Umbilical cord (tissue), 2 donors: ENCODE measurements at places on chromosomes 16 and 17.

GRCh38 chr16:69465083-69465721 lies 40.8 kb downstream of the CYB5B start:
- DNase-seq: peak; percentile 48

DNA sequence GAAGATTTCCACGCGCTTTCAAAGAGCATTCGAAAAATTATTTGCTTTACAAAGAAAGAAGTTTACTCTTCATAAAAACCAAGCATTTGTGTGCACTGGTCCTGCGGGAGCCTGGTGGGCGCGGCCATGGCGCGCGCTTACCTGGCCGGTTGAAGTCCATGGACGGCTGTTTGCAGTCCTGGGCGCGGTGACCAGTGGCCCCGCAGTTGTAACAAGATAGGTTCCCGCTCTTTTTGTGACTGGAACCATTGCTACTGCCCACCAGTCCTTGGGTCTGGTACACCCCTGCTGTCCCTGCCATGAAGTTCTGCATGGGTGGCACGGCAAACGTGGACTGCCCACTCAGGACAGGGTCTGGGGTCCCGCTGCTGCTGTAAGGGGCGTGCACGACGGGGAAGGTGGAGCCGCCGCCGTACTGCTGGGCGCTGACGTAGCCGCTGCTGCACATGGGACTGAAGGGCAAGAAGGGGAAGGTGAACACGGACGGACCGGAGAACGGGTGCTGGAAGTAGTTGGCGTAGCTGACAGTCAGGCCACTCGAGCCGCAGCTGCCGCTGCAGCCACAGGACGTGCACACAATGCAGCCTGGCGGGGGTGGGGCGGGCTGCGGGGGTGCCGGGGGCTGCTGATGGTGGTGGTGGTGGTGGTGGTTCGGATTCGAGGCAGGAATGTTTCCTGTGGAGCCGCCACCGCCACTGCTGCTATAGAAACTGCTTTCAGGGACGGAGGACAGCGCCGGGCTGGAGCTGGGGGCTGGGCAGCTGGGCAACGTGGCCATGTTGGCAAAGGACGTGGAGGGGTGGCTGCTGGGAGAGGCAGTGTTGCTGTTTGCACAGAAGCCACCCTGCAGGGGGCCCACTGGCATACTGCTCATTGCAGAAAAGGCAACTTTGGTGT lies 19.5 kb downstream of the MAP1LC3B start:
- no peak for DNase-seq

- DNase-seq: no peak
These were observed 110.2 kb downstream of the HS3ST3A1 start for GRCh38 chr17:13491491-13491890.

DNA sequence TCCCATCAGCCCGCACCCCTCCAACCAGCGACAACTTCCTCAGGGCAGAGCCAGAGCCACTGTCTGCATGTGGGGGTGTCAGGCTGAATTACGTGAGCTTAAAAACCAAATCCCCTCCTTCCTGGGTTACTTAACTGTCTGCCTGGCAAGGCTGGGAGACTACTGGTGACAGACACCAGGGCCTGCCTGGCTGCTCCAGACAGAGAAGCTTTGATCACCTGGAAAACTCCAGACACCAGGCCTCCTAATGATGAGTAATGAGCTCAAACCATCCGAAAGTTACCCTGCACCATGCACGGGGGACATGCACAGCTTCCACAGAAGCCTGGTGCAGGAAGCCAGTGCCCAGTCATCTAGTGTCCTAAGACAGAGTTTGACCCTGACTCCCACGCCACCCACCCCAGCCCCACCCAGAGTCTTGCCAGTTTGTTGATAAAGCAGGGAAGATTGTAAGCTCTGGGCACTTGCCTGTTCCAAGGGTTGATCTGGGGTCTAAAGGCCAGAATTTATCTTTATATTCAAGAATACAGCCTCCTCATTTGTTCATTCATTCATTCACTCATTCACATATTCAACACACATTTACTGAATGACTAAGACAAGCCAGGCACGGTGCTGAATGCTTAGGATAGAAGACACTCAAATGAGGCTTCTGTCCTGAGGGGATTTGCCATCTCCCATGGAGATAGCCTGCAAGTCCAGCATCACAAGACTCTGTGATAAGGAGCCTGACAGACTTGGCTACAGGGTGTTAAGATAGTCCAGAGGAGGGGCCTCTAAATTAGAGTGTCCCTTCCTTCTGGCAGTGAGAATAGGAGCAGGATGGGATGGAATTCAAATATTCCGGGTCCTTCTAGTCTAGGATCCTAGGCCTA lies 7.2 kb upstream of the CCDC182 start:
- DNase-seq: peak; percentile 26

- no peak for DNase-seq
These were observed 43.4 kb downstream of the SPOP start for GRCh38 chr17:49634485-49634860.

- DNase-seq: peak; percentile 95
These were observed 21.1 kb upstream of the TFAP4 start for GRCh38 chr16:4293822-4294457.

DNA sequence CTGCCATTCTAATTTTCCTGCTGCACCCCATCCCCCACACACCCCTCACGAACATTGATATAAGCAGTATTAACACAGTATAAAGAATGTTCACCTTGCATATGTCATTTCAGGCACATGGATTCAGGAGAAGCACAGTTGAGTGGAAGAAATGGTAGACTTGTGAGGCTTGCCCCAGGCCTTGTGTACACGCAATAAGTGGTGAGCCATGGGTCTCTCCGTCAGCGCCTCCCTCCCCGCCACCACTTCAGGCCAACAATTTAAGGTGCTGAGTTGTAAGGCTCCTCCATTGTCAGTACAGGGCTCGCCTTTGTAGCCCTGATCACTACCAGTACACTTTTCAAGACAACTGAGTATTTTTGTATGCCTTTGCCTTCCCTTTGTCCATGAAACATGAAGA lies 12.2 kb upstream of the CLEC18C start:
- DNase-seq: no peak

- no peak for DNase-seq
These were observed 261.1 kb downstream of the C16orf95 start for GRCh38 chr16:87056083-87056482.

- DNase-seq: no peak
These were observed 71.6 kb downstream of the PGS1 start for GRCh38 chr17:78449983-78450595.

- no peak for DNase-seq
These were observed 13.4 kb downstream of the FLOT2 start for GRCh38 chr17:28883967-28884702.

- no peak for DNase-seq
These were observed 214.4 kb upstream of the CACNG5 start for GRCh38 chr17:66620528-66620927.

DNA sequence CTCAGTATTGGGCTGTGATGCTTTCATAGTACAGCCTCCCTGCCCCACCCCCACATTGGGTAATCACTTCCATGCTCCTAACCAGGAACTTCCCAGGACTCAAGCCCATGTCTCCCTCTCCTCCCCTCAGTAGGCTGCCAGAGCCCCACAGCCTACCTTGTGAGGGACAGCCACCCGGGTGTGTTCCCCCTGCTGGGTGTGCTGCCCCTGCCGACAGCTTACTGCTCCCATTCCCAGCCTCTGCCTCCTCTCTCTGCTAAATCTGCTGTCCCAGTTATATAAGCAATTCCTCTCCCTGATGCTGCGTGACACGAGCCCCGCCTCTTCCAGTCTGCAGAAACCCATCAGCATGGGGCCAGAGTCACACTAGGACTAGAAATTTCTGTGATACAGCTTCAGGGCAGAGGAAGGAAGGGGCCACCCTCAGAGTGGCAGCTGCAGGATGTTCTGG lies at the start of gene RSKR:
RSKR (minus strand) TSS at position 255 of the 451 bp plus-strand sequence; CDS start at position 231, 24 bp downstream.
- DNase-seq: no peak

GRCh38 chr16:50260206-50261159 lies 5.9 kb upstream of the ADCY7 start:
- DNase-seq: no peak

GRCh38 chr17:9020096-9020823 lies 1.1 kb upstream of the NTN1 start:
- no peak for DNase-seq

DNA sequence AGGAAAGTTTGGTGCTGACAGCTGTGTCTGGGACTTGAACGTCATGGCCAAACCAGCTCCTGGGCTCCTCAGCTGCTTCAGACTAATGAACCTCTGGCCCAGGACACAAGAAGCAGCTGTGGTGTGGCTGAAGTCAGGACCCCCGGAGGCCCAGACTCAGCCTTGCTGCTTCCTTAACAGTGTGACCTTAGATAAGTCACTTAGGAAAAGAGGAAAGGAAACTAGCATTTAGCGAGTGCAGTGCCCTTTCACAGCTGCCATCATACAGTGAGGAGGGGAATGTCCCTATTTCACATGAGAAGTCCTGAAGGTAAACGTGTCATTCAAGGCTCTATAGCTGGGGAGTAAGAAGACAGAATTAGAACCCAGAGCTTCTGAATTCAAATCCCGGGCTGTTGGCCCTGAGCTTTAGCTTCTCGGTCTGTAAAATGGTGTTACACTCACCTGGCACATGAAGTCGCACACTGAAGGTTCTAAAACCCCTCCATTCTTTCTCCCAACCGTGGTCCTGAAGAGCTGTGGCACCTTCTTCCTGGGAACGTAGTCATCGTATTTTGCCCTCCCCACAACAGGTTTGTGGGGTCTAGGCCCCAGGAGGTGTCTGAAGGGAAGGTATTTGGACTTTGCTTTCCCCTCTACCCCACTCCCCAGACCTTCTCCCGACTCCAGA lies 910 bp upstream of the RAMP2 start:
- DNase-seq: no peak

GRCh38 chr17:37124821-37125173 lies 176.0 kb downstream of the AATF start:
- no peak for DNase-seq

DNA sequence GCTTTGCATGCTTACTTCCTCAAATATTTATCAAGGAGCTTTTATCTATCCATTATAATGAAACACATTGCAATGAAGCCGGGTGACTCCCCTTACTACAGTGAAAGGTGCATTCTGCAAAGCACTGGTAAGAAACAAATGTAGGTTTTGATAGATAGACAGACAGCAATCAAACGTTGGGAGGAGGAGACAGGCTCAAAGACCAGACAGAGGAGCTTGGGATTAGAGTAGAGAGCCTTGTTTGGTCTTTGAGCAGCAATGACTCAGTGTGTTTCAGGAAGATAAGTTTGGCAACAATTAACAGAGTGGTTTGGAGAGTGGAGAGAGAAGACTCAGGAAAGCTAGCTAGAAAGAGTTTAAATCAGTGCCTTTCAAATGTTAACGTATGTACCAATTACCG lies 68.8 kb downstream of the ZNF18 start:
- peak; percentile 11 for DNase-seq

GRCh38 chr16:11390573-11391495 lies 45.6 kb downstream of the RMI2 start:
- DNase-seq: no peak

- no peak for DNase-seq
These were observed 22.9 kb upstream of the ZFPM1 start for GRCh38 chr16:88430185-88430523.

- DNase-seq: no peak
These were observed 14.9 kb upstream of the MRPL38 start for GRCh38 chr17:75919611-75920010.

- no peak for DNase-seq
These were observed 8.8 kb upstream of the ABCA8 start for GRCh38 chr17:68963958-68964357.

GRCh38 chr17:80702315-80703141 lies 157.9 kb downstream of the RPTOR start:
- no peak for DNase-seq

- no peak for DNase-seq
These were observed 32.1 kb downstream of the TANC2 start for GRCh38 chr17:62998166-62998565.

DNA sequence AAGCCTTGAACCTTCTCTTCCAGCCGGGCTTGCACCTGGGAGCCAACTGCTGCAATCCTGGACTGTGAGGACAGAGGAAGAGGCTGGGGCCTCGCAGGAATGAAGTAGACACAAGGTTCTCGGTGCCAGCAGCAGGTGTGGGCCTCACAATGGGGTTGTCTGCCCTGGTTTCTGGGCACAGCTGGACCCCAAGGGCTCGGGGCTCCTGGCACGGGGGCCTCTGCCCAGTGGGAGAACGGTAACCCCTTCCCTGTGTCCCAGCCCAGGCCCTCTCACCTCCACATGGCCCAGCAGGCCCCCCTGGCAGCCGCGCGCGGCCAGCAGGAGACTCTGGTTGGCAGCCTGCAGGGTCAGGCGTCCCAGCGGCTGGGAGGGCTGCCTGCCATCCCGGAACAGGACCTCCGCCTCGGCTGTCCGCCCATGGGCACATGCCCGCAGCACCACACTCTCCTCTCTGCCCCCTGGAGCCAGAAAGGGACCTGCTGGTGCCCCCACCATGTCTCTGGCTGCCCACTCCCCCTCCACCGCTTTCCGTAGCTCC lies 46.9 kb downstream of the RMI2 start:
- DNase-seq: no peak

- DNase-seq: peak; percentile 40
These were observed 542 bp downstream of the SLC39A11 start for GRCh38 chr17:73091770-73092522.

GRCh38 chr17:44906010-44906646 lies 6.9 kb upstream of the EFTUD2 start:
- DNase-seq: peak; percentile 67

DNA sequence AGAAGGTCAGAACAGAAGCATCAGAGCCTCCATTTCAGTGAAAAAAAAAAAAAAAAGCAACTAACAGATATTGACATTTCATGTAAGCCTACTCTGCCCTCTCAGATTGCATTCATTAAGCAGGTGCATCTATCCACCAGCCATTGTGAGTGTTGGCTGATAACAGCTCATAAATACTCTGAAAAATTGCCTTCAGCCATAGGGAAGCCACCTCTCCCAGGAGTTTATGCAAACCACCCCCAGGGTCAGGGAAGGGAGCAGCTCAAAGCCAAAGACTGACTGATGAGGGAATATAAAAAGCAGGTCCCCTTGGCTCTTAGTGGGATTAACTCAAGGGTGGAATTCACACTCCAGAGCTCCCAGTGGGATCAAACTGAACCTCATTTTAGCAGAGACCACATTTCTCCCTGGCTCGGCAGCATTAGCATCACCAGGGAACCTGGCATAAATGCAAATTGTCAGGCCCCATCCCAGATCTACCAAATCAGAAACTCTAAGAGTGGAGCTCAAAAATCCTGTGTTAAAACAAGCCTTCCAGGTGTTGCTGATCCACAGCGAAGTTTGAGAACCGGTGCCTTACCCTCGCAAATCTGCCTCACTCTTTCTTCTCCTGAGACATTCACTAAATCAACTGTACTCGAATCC lies 14.2 kb downstream of the APOH start:
- DNase-seq: no peak

- no peak for DNase-seq
These were observed 10.3 kb upstream of the HAS3 start for GRCh38 chr16:69095193-69095592.

DNA sequence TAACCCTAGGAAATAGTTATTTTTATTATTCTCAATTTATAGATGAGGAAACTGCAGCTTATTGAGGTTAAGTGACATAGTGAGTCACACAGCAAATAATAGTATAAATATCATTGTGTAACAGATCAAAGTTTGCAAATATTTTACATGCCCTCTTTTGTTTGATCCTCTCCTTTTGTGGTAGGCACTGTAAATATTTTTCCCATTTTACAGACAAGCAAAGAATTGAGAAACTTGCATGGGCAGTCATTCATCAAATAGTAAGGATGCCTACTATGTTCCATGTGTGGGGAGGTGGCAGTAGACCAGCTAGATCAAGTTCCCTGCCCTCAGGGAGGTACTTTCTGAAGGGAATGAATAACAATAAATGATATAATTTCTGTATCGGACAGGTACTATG lies 173.0 kb downstream of the PHKB start:
- no peak for DNase-seq

- DNase-seq: no peak
These were observed 7.3 kb upstream of the METRNL start for GRCh38 chr17:83071966-83072562.
